Natural killer cell (primary cell): ENCODE measurements at places on chromosomes 4 and X.

- H3K4me1 ChIP-seq = no peaks in the 10 kb centered on the region
- no peak for DNase-seq
- no peaks in the 10 kb centered on the region for H3K36me3 ChIP-seq
- no peak overlapping the region for H3K27ac ChIP-seq
- H3K27me3 ChIP-seq = no peaks in the 10 kb centered on the region
- H3K4me3 ChIP-seq = no peak overlapping the region
Measured at GRCh38 chr4:53228036-53228435, 137.8 kb downstream of the SCFD2 start.

DNA sequence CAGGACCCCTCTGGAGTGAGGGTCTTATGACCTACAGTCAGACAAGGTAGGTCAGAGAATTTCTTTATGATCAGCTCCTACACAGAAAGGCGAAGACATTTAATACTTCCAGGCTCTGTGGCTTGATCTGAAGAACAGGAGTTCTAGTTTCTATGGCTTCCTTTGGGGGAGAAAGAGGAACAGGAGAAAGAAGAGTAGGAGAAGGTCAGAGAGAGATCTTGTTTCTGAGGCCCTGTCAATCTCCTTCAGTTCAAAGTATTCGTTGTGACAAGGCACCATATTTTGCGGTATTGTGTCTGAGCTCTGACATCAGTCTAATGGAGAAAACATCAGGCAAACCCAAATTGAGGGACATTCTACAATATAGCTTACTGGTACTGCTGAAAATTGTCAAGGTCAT is 16.7 kb downstream of the TMSB4X start:
- H3K4me3 ChIP-seq = no peak overlapping the region
- DNase-seq = no peak
- no peaks in the 10 kb centered on the region for H3K27me3 ChIP-seq
- H3K4me1 ChIP-seq = no peaks in the 10 kb centered on the region
- no peaks in the 10 kb centered on the region for H3K36me3 ChIP-seq
- H3K27ac ChIP-seq = no peak overlapping the region

- DNase-seq = no peak
- no peak overlapping the region for H3K27ac ChIP-seq
- no peak overlapping the region for H3K4me3 ChIP-seq
- H3K4me1 ChIP-seq = peaks cover 24% of the 10 kb centered on the region
- no peaks in the 10 kb centered on the region for H3K27me3 ChIP-seq
Measured at GRCh38 chr4:39975488-39976089, 2.1 kb downstream of the PDS5A start.

GRCh38 chr4:149766135-149766534 is 49.5 kb downstream of the IQCM start:
- H3K4me3 ChIP-seq = no peak overlapping the region
- H3K4me1 ChIP-seq = no peaks in the 10 kb centered on the region
- no peaks in the 10 kb centered on the region for H3K27me3 ChIP-seq
- H3K27ac ChIP-seq = no peak overlapping the region

- no peak overlapping the region for H3K4me3 ChIP-seq
- no peak for DNase-seq
- no peaks in the 10 kb centered on the region for H3K4me1 ChIP-seq
- no peak overlapping the region for H3K27ac ChIP-seq
Measured at GRCh38 chrX:55818673-55819375, 101.3 kb downstream of the RRAGB start.

DNA sequence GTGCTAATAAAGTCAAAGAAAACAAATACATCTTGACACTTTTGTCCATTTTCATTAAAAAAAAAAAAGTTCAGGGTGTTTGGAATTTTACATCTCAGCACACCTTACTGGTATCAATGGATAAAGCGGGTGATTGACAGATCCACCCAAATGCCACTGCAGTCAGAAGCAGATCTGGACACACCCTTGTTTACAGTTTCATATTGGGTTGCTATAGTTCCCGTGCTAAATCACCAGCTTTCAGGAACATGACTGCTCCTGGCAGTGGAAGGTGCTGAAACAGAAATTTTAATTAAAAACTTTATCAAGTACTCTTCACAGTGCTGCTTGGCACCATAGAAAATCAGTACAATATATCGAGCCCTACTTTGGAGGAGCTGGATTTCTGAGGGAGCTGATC is 116.3 kb downstream of the STOX2 start:
- no peak overlapping the region for H3K4me3 ChIP-seq
- no peak overlapping the region for H3K27ac ChIP-seq
- DNase-seq = no peak
- no peaks in the 10 kb centered on the region for H3K4me1 ChIP-seq
- no peaks in the 10 kb centered on the region for H3K27me3 ChIP-seq

GRCh38 chr4:80307774-80308465 is 27.6 kb upstream of the CFAP299 start:
- H3K4me1 ChIP-seq = no peaks in the 10 kb centered on the region
- no peaks in the 10 kb centered on the region for H3K27me3 ChIP-seq
- H3K4me3 ChIP-seq = no peak overlapping the region
- H3K27ac ChIP-seq = no peak overlapping the region

- H3K27ac ChIP-seq = no peak overlapping the region
- H3K36me3 ChIP-seq = no peaks in the 10 kb centered on the region
- no peak for DNase-seq
- H3K4me3 ChIP-seq = no peak overlapping the region
Measured at GRCh38 chr4:45030059-45030458, 303.7 kb upstream of the GNPDA2 start.

GRCh38 chr4:155952501-155952901 is 1.2 kb downstream of the CTSO start:
- DNase-seq = no peak
- H3K36me3 ChIP-seq = no peaks in the 10 kb centered on the region
- H3K4me3 ChIP-seq = no peak overlapping the region
- no peaks in the 10 kb centered on the region for H3K27me3 ChIP-seq
- H3K27ac ChIP-seq = no peak overlapping the region

GRCh38 chr4:88858752-88859151 is 161.1 kb upstream of the NAP1L5 start:
- H3K27ac ChIP-seq = no peak overlapping the region
- DNase-seq = no peak
- H3K27me3 ChIP-seq = no peaks in the 10 kb centered on the region
- no peak overlapping the region for H3K4me3 ChIP-seq
- no peaks in the 10 kb centered on the region for H3K36me3 ChIP-seq

- no peaks in the 10 kb centered on the region for H3K4me1 ChIP-seq
- H3K36me3 ChIP-seq = no peaks in the 10 kb centered on the region
- no peaks in the 10 kb centered on the region for H3K27me3 ChIP-seq
- no peak overlapping the region for H3K27ac ChIP-seq
- no peak overlapping the region for H3K4me3 ChIP-seq
Measured at GRCh38 chr4:168485156-168485910, 5.0 kb upstream of the DDX60L start.

- H3K4me1 ChIP-seq = no peaks in the 10 kb centered on the region
- no peak for DNase-seq
- no peak overlapping the region for H3K27ac ChIP-seq
- no peaks in the 10 kb centered on the region for H3K36me3 ChIP-seq
Measured at GRCh38 chr4:18882468-18882867, 860.9 kb upstream of the LCORL start.

DNA sequence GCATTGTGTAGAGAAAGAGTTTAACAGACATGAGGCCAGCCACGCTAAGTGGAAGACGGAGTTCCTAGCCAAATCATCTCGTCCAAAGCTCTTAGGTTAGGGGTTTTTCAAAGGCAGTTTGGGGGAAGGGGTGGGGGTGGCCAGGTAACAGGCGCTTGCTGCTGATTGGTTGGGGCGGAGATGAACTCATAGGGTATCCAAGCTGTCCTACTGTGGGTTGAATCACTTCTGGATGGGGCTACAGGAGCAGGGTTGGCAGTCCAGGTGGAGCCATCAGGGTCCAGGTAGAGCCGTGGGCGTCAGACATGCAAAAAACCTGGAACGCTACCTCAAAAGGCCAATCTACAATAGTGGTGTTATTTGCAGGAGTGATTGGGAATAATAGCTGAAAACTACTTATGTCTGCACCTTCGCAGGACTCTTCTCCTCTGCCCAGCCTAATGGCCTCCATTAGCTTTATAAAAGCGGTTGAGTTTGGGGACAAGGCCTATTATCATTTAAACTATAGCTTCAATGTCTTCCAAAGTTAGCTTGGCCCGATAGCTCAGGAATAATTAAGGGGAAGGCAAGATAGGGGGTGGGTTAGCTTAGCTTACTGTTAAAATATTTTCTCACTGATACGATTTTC is 579.6 kb downstream of the NLGN4X start:
- H3K27ac ChIP-seq = no peak overlapping the region
- no peak for DNase-seq
- no peaks in the 10 kb centered on the region for H3K36me3 ChIP-seq
- H3K4me1 ChIP-seq = no peaks in the 10 kb centered on the region
- no peaks in the 10 kb centered on the region for H3K27me3 ChIP-seq

DNA sequence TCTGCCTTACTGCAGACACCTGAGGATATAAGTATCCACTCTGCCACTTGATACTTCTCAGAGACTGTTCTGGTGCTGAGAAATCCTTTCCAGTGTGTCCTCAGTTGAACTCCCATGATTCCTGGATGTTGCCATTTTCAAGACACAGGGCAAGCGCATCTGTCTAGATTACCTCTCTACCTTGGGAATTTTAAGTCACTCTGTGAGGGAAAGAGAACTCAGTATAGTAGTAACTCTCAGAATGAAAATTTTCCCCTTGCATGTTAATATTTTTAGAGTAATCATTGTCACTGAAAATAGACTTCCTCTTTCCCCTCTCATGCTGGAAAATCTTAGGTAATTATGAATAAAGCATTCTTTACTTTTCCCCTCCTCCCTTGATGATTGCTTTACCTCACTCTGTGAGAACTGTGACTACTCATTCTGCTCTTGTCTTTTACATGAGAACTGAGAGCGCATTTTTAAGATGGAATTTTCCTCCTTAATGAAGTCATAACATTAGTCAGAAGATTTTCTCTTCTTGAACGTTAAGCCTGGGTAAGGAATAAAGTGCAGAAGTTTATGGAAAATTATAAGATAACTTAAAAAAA is 45.0 kb downstream of the TET2 start:
- no peak overlapping the region for H3K4me3 ChIP-seq
- H3K36me3 ChIP-seq = peaks cover 10% of the 10 kb centered on the region
- no peak for DNase-seq
- H3K27ac ChIP-seq = peak overlapping the region; percentile 26
- no peaks in the 10 kb centered on the region for H3K4me1 ChIP-seq

GRCh38 chr4:150867148-150867547 is 147.9 kb downstream of the LRBA start:
- no peaks in the 10 kb centered on the region for H3K27me3 ChIP-seq
- DNase-seq = peak; percentile 85
- H3K27ac ChIP-seq = no peak overlapping the region
- H3K4me1 ChIP-seq = no peaks in the 10 kb centered on the region
- H3K36me3 ChIP-seq = peaks cover 10% of the 10 kb centered on the region
- no peak overlapping the region for H3K4me3 ChIP-seq

- H3K27me3 ChIP-seq = no peaks in the 10 kb centered on the region
- no peak for DNase-seq
- no peak overlapping the region for H3K27ac ChIP-seq
- no peaks in the 10 kb centered on the region for H3K36me3 ChIP-seq
Measured at GRCh38 chr4:23814996-23815660, 74.7 kb downstream of the PPARGC1A start.

GRCh38 chrX:40570346-40571093 is 10.2 kb upstream of the ATP6AP2 start:
- H3K27me3 ChIP-seq = no peaks in the 10 kb centered on the region
- DNase-seq = no peak
- H3K27ac ChIP-seq = no peak overlapping the region
- peaks cover 3% of the 10 kb centered on the region for H3K4me1 ChIP-seq
- H3K36me3 ChIP-seq = no peaks in the 10 kb centered on the region

DNA sequence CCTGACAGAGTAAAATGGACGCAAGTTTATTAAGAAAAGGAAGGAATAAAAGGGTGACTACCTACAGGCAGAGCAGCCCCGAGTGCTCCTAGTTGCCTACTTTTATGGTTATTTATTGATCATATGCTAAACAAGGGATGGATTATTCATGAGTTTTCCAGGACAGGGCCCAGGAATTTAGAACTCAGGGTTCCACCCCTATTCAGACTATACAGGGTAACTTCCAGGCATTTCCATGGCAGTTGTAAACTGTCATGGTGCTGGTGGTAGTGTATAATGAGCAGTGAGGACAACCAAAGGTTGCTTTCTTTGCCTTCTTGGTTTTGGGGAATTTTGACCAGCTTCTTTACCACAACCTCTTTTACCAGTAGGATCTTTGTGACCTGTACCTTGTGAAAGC is 27.7 kb upstream of the CXCL3 start:
- H3K4me1 ChIP-seq = no peaks in the 10 kb centered on the region
- H3K27me3 ChIP-seq = no peaks in the 10 kb centered on the region
- H3K27ac ChIP-seq = no peak overlapping the region
- H3K4me3 ChIP-seq = no peak overlapping the region
- no peaks in the 10 kb centered on the region for H3K36me3 ChIP-seq

DNA sequence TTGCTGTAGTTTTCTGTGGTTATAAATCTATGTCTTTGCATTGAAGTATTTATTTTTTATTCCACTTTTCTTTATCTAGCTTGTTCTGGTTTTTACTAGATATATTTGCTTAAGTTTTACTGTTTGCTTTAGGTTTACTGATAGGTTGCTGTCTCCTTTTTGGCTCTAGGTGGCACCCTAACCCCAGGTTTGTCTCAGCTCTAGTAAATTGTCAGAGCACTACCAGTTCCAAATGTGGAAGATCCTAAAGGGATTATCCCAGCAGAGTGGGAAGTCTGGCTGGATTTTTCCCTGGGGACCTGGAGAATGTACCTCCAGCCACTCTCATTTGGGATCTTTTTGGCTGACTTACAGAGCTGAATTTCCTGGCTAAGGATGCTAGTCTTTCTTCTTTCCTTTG is 106.1 kb downstream of the PBDC1 start:
- no peaks in the 10 kb centered on the region for H3K36me3 ChIP-seq
- H3K27me3 ChIP-seq = no peaks in the 10 kb centered on the region
- H3K4me3 ChIP-seq = no peak overlapping the region
- DNase-seq = peak; percentile 68
- H3K27ac ChIP-seq = no peak overlapping the region

- no peaks in the 10 kb centered on the region for H3K36me3 ChIP-seq
- H3K27me3 ChIP-seq = no peaks in the 10 kb centered on the region
- no peak overlapping the region for H3K27ac ChIP-seq
- no peak overlapping the region for H3K4me3 ChIP-seq
Measured at GRCh38 chr4:120132935-120133334, 66.3 kb upstream of the MAD2L1 start.
